NCI-H226 (cell line): ENCODE measurements at places on chromosomes 1 and 21.

- DNase-seq = peak; percentile 49
Observed at GRCh38 chr1:94316836-94317789, 79.7 kb upstream of the ARHGAP29 start.

- DNase-seq = no peak
Observed at GRCh38 chr1:81700728-81701470, 99.8 kb upstream of the ADGRL2 start.

GRCh38 chr1:205570796-205571537 is 60.8 kb downstream of the ELK4 start:
- peak; percentile 27 for DNase-seq

DNA sequence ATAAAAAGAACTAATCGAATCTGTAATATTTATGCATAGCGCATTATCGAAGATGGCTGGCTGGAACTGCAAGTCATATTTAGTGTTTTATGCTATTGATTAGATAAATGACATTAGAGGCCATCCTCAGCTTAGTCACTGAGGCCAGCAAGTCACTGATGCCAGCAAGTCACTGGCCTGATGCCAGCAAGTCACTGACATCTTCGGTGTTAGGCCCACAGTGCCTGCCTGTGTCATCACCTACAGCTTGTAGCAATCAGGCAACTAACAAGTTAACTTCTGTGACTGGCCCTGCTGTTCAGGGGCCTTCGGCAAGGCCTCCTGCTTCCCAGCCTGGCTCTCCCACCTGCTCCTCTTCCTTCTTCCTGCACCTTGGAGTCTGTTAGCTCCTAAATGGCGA is 65.6 kb upstream of the SCCPDH start:
- DNase-seq = no peak

DNA sequence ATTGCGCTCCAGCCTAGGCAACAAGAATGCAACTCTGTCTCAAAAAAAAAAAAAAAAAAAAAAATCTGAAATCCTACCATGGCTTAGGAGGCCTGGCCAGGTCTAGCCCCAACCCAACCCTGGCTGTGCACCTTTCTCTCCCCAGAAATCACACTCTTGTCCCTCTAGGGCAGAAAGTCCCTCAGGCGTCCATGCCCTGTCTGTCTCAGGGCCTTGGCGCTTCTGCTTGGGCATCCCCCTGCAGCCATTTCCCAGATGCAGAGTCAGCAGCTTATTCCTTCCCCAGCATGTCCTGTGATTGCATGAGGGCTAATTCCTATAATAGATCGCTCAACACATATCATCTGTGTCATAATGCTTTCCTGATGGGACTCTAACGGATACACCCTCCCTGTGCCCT is 57.3 kb upstream of the PCP4 start:
- no peak for DNase-seq

DNA sequence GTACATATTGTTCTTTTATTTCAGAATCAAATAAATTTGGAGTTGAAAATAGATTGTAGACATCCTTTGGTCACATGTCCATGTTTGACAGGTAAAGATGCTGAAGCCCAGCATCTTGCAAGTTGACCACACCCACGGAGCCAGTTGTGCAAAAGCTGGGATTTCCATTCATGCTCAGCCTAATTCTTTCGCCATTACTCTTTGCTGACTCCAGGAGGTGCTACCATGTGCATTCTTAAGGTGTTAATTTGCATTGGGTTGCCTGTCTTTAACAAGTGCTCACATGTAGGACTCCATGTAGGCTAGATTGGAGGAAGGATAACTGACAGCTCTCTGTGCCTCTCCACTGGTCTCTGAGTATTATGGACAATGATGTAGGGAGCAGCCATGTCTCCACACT is 660.7 kb downstream of the LMO4 start:
- DNase-seq = no peak

DNA sequence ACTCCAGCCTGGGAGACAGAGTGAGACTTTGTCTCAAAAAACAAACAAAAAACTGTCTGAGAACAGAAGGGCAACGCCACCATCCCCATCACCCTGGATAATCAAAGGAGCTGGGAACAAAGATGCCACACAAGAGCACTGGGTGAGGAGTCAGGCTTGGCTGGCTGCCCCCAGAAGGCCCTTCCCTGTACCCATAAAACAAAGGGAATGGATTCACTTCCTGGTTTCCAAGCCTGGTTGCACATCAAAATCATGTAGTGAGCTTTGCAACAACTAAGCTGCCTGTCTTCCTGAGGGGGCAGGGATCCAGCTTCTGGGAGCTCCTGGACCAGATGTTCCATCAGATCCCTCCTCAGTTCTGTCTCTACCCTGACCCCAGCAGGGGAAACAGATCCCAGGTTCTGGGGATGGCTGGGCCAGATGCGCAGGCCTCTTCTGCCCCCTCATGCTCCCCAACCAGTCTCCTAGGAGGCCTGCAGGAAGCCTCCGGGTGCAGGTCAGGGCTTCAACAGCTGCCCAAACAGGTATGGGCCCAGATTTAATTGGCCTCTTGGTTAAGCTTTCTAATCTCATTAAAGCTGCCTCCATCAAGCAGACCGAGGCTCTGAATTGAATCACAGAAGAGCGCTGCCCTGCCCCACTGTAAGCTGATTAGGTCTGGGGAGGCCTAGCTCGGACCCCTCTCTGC is 97.8 kb downstream of the MRPL37 start:
- no peak for DNase-seq

GRCh38 chr1:55519276-55519675 is 304.1 kb upstream of the USP24 start:
- DNase-seq = no peak

DNA sequence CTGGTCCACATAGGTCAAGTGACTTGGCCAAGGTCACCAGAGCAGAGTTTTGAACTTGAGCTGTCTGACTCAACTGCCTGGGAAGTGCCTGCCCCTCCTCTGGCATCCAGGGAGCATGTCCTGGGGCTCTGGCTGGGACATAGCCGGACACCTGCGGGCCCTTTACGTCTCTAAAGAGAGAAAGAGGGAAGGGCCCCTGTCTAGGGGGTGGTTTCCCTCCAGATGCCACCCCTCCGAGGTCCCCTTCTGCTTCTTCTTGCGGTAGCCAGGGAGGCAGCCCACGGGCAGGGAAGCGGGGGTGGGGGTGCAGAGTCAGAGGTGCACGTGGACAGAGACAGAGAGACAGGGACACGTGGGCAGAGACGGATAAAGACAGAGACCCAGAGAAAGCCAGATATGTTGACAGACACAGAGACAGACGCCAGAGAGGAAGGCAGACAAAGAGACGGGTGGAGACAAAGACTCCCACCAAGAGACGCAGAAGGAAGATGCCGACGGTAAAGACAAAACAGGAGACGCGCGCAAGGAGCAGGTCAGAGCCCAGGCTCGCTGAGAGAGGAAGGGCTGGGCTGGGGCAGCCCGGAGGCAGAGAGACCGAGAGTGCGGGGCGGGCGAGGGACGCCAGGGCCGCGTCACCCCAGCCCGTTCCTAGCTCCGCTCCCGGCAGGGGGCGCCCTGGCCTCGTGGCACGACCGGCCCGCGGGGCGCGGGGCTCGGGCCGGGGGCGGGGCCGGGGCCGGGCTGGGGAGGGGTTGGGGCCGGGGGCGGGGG is 458 bp upstream of the ALPL start:
- DNase-seq = peak; percentile 21

GRCh38 chr1:224747578-224747977 is 131.5 kb downstream of the CNIH3 start:
- no peak for DNase-seq

GRCh38 chr1:209249785-209250440 is 333.6 kb upstream of the CAMK1G start:
- no peak for DNase-seq

- DNase-seq = no peak
Observed at GRCh38 chr1:243848165-243848857, 1.7 kb downstream of the AKT3 start.

GRCh38 chr1:30522031-30523004 is 201.1 kb downstream of the MATN1 start:
- peak; percentile 63 for DNase-seq

DNA sequence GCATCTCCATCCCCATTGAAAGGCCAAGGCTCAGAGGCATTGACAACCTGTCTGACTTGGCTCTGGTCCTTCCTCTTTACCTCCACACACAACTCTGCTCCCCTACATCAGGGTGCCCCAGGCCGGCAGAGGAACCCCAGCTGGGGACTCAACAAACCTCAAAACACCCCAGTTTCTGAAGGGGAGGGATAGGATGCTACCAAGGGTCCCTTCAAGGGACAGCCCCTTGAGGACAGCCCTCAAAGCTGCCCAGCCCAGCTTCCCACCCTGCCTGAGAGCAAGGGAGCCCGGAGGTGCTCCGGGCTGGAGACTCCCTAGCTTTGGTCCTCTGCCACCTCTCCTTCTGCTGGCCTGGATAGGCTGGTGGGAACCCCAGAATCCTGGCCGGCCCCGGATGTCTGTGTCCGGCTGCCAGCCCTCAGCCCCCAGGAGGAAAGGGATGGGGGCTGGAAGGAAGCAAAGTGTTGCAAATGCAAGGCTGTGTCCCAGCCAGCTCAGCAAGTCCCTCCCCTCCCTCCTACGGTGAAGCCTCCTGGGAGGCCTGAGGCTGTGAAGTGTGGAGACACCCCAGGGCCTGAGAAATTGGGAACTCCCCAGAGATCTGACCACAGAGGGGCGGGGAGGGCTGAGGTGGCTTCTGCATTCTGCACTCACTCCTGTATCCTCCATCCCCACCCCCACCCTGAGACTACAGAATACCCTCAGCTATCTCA is 1.1 kb upstream of the MARCKSL1 start:
- peak; percentile 83 for DNase-seq
